ENCODE measurements at places on chromosomes 1 and 21. TPM values are rescaled to one million over a fixed set of nuclear protein-coding genes. Genes with fewer than 3 reads are reported as not detected.

CHI3L1 gene
- 35.3 TPM for total RNA-seq

SHISAL2A gene
- not detected for total RNA-seq

TNFAIP8L2 gene
- total RNA-seq = not detected

MANEAL gene
- total RNA-seq = 0.28 TPM

OLFML3 gene
- total RNA-seq = 191 TPM

MAP10 gene
- total RNA-seq = 1.3 TPM

BCL2L15 gene
- 0.09 TPM for total RNA-seq

GABPB2 gene
- total RNA-seq = 19.6 TPM

CLEC20A gene
- not detected for total RNA-seq

MTFR1L gene
- 42.4 TPM for total RNA-seq

EXTL2 gene
- total RNA-seq = 23.1 TPM

TDRD5 gene
- not detected for total RNA-seq

SPRR2E gene
- not detected for total RNA-seq

SAMD11 gene
- total RNA-seq = 36.6 TPM

Data from smooth muscle cell of bladder (primary cell).